ENCODE measurements at places on chromosomes 2 and 18. TPM values are rescaled to one million over a fixed set of nuclear protein-coding genes. Genes with fewer than 3 reads are reported as not detected.

The RMND5A gene
- total RNA-seq = 45.7 TPM

The PAX8 gene
- 1.3 TPM for total RNA-seq

The REG3A gene
- total RNA-seq = not detected

The ACOXL gene
- total RNA-seq = not detected

DNA sequence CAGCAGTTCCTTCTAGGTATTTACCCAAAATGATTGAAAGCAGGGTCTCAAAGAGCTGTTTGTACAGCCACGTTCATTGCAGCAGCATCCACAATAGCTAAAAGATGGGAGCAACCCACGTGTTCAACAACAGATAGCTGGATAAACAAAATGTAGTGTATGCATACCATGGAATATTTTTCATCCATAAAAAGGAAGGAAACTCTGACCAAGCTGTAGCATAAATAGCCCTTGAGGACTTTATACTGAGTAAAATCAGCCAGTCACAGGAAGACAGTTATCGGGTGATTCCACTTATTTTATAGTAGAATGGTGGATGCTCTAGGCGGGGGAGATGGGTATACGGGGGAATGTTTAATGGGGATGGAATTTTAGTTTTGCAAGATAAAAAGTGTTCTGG is 7.5 kb downstream of the TRAPPC12 start:
- DNase-seq = no peak
- no peaks in the 10 kb centered on the region for H3K4me1 ChIP-seq
- H3K4me3 ChIP-seq = no peak overlapping the region
- H3K27me3 ChIP-seq = no peaks in the 10 kb centered on the region

DNA sequence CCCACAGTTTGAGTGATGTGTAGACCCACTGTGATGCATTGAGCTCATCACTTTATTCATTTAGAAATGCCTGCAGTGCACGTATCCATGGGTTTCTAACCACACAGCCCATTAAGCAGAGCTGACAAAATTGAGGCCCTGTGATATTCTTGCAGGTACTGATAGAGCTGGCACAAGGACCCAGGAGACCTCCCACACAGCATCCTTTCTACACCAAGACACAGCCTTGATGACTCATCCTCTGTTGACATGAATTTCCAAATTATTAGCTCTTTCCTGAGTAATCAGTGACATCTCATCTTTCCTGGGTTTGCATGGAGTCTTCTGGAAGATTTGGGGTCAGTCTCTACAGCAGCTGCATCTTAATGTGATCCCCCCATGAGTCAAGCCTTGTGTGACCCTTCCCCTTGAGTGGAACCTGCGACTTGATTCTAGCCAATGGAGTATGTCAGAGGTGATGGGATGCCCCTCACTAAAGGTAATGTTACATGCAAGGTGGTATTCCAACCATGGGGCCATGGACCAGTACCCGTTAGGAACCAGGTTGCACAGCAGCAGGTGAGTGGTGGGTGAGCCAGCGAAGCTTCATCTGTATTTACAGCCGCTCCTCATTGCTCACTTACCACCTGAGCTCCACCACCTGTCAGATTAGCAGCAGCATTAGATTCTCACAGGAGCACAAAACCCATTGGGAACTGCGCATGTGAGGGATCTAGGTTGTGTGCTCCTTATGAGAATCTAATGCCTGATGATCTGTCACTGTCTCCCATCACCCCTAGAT is 181.1 kb upstream of the ARL4C start:
- no peak overlapping the region for H3K27ac ChIP-seq
- no peak overlapping the region for H3K4me3 ChIP-seq
- H3K36me3 ChIP-seq = no peaks in the 10 kb centered on the region
- DNase-seq = peak; percentile 81

DNA sequence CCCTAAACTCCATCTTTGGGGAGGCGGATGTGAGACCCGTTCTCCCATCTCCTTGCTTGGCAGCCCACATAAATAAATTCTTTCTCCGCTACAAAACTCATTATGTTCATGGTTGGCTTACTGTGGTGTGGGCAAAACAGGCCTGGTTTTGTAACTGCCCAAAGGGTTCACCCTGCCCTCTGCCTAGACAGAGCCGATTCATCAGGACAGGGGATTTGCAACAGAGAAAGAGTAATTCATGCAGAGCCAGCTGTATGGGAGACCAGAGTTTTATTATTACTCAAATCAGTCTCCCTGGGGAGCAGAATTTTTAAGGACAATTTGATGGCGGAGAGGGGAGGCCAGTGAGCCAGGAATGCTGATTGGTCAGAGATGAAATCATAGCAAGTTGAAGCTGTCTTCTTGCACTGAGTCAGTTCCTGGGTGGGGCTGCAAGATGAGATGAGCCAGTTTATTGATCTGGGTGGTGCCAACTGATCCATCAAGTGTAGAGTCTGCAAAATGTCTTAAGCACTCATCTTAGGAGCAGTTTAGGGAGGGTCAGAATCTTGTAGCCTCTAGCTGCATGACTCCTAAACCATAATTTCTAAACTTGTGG is 8.4 kb upstream of the RNF125 start:
- H3K4me1 ChIP-seq = no peaks in the 10 kb centered on the region
- H3K36me3 ChIP-seq = no peaks in the 10 kb centered on the region
- no peak for DNase-seq
- no peak overlapping the region for H3K4me3 ChIP-seq

GRCh38 chr2:69499966-69500365 is 62.7 kb upstream of the NFU1 start:
- no peaks in the 10 kb centered on the region for H3K27me3 ChIP-seq
- H3K36me3 ChIP-seq = peaks cover 69% of the 10 kb centered on the region
- DNase-seq = no peak

- peaks cover 18% of the 10 kb centered on the region for H3K4me1 ChIP-seq
- peaks cover 13% of the 10 kb centered on the region for H3K36me3 ChIP-seq
- DNase-seq = no peak
- no peak overlapping the region for H3K4me3 ChIP-seq
Measured at GRCh38 chr2:68824831-68825230, 46.4 kb downstream of the BMP10 start.

- H3K4me1 ChIP-seq = no peaks in the 10 kb centered on the region
- H3K36me3 ChIP-seq = no peaks in the 10 kb centered on the region
- no peak overlapping the region for H3K4me3 ChIP-seq
Measured at GRCh38 chr2:172252154-172252553, 149.5 kb upstream of the DLX2 start.

DNA sequence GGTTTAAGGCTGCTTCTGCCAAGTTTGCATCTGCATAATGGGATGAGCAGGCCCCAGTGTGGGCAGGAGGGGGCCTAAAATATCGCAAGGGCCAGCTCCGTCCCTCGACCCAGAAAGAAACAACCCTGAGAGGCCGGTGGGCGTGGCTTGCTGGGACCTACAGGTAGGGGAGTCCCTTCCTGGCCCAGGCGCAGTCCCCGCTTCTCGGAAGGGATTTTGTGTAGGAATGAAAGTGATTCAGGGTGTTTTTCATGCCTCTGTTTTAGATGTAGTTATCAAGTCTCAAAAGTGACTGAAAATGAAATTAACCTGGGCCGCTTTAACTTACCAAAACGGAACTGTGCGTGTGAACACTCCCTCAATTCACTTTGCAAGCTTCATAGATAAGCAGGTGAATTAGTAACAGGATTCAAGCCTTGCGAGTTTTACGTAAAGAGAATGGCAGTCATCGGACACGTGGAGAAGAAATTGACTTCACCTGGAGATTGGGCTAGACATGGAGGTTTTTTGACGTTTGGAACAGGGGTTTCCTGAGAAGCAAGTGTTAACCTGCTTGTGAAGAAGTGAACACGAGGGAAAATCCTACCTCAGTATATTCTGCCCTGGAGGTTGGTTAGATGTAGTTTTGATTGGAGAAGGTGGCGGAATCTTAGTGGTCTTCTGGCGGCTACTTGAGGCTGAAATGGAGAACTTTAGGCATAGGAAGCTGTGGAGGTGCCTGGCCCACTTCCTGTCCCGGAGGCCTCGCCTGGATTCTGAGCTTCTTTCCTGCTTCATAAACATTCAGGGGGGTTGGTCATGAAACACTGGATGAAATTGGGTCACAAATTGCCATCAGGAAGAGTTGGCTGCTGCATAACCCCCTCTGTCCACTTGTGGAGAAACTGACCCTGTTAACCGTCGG is 1.7 kb downstream of the NCK2 start:
- no peaks in the 10 kb centered on the region for H3K27me3 ChIP-seq
- peak overlapping the region; percentile 86 for H3K27ac ChIP-seq

GRCh38 chr2:222179592-222179991 is 119.2 kb downstream of the PAX3 start:
- no peak for DNase-seq
- H3K4me3 ChIP-seq = no peak overlapping the region
- H3K27ac ChIP-seq = no peak overlapping the region
- H3K36me3 ChIP-seq = no peaks in the 10 kb centered on the region
- no peaks in the 10 kb centered on the region for H3K4me1 ChIP-seq

GRCh38 chr2:185978634-185979407 is 240.2 kb downstream of the FSIP2 start:
- no peak overlapping the region for H3K27ac ChIP-seq
- no peak for DNase-seq
- no peaks in the 10 kb centered on the region for H3K4me1 ChIP-seq
- H3K36me3 ChIP-seq = no peaks in the 10 kb centered on the region
- no peaks in the 10 kb centered on the region for H3K27me3 ChIP-seq

Data from esophagus muscularis mucosa (tissue), 4 donors.